IMR-90 (cell line): ENCODE measurements at places on chromosomes 12 and 14. TPM values are rescaled to one million over a fixed set of nuclear protein-coding genes. Genes with fewer than 3 reads are reported as not detected.

GRCh38 chr12:45944771-45945170, 45.6 kb downstream of the SCAF11 start:
- DNase-seq = no peak

- peak; percentile 76 for DNase-seq
These were observed 209.4 kb upstream of the PRICKLE1 start for GRCh38 chr12:42798811-42799438.

DNA sequence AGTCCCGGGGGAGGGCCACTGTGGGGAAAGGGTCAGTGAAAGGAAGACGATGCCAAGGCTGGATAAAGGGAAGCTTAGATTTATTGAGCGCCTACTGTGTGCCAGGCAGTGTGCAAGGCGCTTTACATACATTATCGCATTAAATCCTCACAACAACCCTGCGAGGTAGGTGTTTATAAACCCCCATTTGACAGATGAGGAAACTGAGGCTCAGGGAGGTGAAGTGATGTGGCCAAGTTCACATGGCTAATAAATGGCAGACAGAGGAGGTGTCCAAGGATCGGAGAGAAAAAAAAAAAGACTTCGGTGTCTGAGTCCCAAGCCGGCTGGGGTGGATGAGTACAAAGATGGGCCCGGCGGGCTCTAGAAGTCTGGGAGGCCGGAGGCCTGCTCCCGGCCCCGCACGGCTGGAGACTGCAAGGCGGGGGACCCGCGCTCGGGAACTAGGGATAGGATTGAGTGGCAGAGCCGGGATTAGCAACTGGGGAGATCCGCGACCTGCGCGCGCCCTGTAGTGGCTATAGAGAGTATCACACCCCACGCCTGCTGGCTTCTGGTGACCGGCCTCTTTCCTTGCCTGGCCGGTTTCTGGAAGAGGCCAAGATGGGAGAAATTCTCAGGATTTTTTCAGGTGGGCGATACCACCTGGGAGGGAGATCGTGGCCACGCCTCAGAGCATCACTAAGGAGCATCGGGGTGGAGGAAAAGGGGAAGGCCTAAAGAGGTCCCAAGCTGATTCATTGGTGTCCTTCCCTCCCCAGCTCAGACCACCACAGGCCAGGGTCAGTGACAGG, 3.9 kb downstream of the DDN start:
- peak; percentile 73 for DNase-seq

The ATG2B gene
- total RNA-seq = 20.6 and 22.0 TPM in 2 replicates

The ANG gene
- total RNA-seq = 3.6 and 3.9 TPM in 2 replicates

DNA sequence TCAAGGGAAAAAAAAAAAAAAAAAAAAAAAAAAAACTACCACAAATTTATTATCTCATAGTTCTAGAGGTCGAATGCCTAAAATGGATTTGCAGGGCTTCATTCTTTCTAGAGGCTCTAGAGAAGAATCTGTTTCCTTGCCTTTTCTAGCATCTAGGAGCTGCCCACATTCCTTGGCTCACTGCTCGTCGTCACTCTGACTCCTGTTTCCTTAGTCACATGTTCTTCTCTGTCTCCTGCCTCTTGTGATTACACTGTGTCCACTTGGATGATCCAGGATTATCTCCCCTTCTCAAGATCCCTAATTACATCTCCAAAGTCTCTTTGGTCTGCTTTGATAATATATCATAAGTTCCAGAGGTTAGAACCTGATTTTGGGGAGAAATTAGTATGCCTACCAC, 88.7 kb downstream of the HECTD1 start:
- no peak for DNase-seq

The SLC38A4 gene
- total RNA-seq = 2.3 and 2.8 TPM in 2 replicates

The TMEM117 gene
- total RNA-seq = 21.0 and 29.7 TPM in 2 replicates
